HuH-7.5 (cell line): ENCODE measurements at places on chromosomes 4 and X.

DNA sequence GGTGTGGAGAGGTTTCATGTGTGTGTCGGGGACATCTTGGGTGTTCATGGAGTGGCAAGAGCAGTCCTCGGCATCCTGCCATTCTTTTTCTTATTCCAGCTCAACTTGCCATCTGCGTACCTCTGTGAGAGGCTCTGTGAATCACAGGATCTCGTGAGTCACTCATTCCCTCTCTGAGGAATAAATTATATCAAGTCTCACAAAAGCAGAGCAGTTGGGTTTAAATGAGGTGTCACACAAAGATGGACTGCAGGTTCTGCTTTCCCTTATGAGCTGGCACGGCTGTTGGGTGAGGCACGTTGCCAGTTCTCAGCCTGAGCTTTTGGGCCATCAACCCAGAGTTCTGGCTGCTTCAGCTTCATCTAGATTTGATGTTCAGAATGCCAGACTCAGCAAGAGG lies 6.8 kb upstream of the OCIAD2 start:
- DNase-seq = no peak

DNA sequence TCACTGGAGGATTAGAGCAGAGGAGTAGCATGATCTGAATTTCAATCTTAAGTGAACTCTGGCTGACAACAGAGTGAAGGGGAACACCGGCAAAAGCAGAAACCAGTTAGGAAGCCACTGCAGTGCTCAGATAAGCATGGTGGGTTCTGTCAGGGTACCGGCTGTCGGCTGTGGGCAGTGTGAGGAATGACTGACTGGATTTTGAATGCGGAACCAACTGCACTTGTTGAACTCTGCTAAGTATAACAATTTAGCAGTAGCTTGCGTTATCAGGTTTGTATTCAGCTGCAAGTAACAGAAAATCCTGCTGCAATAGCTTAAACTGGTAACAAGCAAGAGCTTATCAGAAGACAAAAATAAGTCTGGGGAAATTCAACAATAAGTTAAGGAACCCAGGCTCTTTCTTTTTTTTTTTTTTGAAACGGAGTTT lies 5.2 kb downstream of the HTT start:
- DNase-seq = no peak

DNA sequence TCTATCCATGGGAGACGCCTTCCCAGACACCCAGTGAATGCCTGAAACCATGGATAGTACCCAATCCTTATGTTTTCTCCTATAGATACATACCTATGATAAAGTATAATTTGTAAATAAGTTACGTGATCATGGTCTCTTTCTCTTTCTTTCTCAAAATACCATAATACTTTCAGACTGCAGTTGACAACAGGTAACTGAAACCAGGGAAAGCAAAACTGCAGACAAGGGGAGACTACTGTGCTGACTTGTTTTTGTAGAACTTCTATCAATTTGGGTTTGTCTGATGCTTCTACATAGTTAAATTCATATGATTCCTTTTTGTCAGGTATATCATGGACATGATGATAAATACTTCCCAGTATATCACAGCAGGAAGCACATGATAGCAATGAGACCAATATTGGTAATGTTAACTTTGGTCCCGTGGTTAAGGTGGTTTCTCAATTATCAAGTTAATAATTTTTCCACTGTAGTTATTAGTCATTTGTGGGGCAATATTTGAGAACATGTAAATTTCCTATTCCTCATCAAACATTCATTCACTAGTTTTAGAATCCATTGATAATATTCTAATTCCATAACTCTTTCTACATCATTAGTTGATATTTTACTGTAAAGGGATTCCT lies 298.0 kb upstream of the TET2 start:
- no peak for DNase-seq

DNA sequence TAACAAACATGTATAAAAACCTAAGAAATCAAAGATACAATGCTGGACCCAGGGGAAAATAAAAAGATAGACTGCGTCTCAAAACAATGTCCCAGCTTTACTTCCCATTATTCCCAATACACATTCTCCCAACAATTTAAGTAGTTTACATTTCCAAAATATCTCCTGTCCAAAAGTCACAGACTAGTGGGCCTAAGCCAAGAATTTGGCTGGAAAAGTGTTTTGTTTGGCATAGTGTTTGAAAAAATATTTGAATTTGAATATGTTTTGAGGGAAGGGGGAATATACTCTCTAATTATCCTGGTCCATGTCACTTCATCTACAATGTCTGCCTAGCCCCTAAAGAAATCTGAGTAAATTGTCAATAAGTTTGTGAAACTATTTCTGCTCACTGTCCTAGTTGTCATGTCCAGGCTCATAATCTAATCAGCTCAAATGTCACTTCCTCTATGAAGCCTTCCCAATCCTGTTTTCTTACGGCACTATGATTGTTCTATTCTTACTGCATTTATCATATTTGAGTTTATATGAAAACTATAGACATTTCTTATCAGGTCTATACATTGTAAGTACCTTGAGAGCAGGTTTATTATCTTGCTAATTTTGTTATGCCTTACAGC lies 74.4 kb downstream of the SEC24D start:
- DNase-seq = no peak

DNA sequence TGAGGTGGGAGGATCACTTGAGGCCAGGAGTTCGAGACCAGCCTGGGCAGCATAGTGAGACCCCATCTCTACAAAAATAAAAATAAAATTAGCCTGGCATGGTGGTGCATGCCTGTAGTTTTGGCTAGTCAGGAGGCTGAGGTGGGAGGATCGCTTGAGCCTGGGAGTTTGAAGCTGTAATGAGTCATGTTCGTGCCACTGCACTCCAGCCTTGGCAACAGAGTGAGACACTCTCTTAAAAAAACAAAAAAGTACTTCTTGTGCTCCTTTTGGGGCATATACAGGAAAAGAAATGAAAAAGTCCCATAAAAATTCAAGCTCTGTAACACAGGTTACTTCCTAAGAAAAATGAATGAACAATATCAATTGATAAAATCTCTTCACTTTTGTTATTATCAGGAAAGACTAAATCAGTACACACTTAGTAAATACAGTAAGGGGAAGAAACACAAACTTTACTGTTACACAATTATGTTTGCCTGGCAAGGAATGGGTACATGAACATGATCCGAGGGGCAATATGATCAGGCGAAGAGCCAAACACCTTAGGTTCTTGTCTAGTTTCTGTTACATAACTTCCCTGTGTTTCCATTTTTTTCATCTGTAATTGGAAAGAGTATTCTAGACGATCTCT lies 46.9 kb downstream of the CCDC158 start:
- DNase-seq = no peak

DNA sequence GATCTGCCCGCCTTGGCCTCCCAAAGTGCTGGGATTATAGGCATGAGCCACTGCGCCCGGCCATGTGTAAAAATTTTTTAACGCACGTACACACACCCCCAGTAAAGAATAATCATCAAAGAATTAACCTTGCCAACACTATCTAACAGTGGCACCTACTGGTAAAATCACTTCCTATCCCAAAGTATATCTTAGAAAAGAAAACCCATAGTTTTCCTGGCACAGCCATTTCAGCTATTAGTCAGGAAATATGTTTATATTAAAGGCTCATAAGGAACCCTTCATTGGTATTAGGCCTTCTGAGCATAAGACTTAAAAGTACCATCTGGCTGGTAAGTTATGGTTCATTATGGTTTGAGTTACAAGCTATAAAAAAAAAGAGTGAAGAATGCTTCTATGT lies 14.1 kb downstream of the S100G start:
- no peak for DNase-seq

DNA sequence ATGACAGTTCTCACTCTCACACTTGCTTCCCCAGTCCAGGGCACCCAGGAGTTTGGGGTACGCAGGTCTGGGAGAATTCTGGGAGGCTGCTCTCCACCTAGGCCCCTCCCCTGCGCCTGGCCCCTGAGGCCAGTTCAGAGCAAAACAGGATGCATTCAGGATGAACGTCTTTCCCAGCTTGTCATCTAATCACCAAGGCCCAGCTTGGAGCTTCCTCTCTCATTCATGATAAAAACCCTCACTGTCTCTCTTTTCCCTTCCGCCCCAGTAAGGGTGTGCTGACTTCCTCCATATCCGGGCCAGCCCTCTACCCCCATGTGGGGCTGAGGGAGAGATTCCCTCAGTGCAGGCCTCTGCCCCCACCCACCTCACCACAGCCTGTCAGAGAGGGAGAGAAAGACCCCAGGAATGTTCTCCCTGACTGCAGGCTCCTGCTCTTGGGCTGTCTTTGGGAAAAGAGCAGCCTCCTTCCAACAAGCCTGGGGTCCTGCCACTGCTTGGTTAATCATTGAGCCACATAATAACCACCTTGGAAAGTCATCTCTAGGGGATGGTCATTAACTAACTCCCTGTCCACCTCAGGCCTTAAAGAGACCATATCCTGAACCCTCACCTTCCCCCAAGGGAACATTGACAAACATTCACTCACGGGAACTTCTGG lies 50.1 kb downstream of the STARD8 start:
- DNase-seq = no peak

DNA sequence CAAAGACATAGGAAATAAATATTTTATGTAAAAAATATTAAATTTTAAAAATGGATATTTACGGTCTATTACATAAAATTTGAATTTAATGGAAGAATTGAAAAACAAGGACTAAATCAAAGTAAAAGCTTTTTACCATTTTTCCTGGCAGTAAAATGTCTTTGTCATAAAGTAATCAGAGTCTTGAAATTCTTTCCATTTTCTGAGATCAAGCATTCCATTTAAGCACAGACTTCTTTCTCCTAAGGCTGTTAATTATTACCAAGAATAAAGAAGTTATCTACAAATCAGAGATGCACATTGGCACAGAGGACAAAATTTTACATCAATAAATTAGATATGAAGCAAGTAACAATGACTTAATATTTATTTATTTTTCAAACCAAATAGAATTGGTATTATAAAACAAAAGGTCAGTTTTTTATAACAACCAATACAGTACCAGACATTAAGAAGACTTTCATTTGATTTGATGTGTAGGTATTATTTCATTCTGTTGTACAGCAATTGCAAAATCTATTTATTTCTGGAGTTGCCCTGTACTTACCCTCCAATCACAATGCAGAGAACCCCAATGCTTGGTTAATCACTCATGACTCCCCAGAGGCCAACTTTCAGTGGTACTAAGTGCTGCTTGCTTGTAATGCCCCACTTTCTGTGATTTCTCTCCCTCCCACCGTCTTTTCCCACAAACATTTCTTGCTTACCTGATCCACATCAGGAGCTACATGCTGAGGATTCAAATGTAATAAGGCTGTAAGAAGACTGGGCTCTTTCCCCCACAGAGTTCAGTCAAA lies 254.6 kb downstream of the GASK1B start:
- DNase-seq = no peak

DNA sequence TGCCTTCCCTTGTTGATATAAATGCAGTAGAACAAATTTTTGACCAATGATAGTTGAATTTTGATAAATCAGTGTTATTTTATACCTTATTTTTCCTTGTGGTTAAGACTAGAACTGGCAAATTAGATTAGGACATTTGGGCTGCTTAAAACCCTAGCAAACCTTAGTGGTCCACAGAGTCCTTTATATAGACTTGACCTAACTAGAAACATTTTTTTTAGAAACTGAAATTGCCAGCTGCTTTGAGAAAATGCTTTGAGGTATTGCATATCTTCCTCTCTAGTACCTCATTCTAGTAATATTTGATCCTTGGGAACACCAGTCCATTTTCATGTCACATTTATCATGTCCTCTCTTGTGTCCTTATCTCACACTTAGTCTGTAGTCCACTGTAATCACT lies 580.3 kb downstream of the FSTL5 start:
- no peak for DNase-seq

DNA sequence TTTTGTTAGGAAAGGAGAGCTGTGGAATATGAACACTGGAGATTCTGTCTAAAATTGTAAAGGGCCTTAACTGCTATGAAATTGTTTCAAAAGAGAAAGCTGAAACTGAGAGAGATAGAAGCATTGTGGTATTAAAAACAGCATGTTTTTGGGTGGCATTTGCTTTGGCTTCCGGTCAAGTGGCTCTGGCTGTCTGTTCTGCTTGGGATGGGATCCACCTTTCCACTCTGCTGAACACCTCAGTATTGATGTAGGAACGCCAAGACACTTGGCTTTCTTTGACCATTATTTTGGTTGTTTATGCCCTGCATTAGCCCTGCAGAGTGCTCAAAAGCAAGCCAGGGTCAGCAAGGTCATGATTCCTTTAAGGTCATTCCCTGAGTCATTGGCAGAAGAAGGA lies 199.7 kb downstream of the SLC4A4 start:
- DNase-seq = no peak

GRCh38 chr4:123468479-123469031 lies 72.0 kb downstream of the SPRY1 start:
- DNase-seq = no peak

- no peak for DNase-seq
These were observed 47.0 kb downstream of the SOD3 start for GRCh38 chr4:24842356-24842755.

GRCh38 chr4:7365462-7366179 lies 69.1 kb downstream of the PSAPL1 start:
- DNase-seq = no peak

DNA sequence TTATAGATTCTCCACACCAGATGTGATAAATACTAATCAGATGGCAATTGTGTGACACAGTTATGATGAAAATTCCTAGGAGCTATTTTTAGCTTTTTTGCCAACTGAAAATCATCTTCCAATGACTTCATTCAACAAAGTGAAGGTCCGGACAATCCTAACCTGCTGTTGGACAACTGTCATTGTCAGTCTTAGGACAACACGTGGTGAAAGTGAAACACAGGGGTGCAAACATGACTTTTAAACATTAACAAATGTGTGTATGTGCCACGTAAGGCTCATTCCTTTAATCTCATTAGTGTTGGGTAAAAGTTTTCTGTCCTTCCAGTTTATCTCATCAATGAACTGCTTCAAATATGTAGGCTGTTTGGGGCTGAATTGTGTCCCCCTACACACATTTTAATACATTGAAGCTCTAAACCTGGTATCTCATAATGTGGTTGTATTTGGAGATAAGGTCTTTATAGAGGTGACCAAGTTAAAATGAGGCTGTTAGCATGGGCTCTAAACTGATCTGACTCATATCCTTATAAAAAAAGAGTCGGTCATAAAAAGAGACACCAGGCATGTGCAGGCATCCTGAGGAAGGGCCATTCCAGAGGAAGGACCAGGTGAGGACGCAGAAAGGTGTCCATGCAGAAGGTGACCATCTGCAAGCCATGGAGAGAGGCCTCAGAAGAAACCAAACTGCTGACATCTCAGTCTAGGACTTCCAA lies 41.2 kb upstream of the SMAD1 start:
- DNase-seq = no peak

GRCh38 chrX:8504451-8504850 lies 39.8 kb downstream of the VCX3B start:
- no peak for DNase-seq

DNA sequence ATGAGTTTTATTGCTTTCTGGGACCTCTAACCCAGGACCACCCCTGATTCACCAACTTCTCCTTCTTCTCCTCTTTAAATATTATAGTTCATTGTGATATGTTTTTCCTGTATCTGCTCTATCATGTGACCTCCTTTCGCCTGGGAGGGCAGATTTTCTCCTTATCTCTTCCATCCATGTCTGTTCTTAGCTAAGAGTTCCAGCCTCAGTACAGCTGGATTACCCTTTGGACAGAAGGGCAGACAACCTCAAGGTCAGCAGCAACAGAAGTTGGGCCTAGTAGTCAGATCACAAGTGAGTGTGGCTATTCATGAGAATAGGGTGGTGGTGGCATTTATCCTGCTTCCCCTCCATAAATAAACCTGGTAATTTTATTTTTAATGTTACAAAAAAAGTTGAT lies 5.7 kb upstream of the XK start:
- DNase-seq = no peak
